ENCODE measurements at places on chromosomes 1 and 21.

- DNase-seq: no peak
Measured at GRCh38 chr1:48680411-48681035, 96.2 kb downstream of the BEND5 start.

DNA sequence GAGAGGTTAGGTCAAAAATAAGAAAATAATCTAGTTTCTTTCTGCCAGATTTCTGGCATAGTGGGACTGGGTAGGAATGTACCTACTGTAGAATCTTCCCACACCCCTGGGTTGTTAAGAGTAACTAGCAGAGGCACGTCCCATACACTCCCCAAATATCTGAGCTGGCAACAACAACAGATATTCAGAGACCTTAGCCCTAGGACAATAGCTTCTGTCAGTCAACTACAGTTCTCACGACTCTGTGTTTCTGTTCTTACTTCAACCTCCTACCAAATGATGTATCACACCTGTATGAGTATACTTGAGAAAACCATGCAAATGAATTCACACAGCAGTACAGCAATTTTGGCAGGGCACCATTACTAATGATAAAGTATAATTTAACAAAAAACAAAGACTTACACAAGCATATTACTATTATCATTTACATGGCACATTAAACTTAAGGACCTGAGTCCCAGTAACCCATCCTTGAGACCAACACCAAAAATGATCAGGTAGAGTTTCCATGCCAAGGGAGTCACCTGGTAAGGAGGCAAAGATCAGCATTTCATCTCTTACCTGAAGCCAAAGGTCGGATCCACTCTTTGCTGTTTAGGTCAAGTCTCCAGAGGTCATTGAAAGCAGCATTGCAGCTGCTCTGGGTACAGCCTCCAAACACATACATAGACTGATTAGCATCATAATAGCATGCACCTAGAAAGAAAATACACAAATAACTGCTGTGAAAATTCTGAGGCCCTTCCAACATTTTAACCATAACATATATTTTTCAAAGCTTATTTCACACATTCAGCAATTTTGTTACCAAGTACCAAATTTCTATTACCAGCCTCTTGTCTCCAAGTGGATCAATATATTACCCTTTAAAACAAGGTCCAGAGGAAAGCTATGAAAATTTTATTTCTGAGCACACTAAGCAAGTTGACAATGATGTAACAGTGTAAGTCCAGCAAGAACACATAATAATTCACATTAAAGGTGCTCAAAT, 57.5 kb upstream of the CPLANE2 start:
- DNase-seq: no peak

GRCh38 chr1:167473761-167474160, 44.6 kb downstream of the CD247 start:
- peak; percentile 61 for DNase-seq

DNA sequence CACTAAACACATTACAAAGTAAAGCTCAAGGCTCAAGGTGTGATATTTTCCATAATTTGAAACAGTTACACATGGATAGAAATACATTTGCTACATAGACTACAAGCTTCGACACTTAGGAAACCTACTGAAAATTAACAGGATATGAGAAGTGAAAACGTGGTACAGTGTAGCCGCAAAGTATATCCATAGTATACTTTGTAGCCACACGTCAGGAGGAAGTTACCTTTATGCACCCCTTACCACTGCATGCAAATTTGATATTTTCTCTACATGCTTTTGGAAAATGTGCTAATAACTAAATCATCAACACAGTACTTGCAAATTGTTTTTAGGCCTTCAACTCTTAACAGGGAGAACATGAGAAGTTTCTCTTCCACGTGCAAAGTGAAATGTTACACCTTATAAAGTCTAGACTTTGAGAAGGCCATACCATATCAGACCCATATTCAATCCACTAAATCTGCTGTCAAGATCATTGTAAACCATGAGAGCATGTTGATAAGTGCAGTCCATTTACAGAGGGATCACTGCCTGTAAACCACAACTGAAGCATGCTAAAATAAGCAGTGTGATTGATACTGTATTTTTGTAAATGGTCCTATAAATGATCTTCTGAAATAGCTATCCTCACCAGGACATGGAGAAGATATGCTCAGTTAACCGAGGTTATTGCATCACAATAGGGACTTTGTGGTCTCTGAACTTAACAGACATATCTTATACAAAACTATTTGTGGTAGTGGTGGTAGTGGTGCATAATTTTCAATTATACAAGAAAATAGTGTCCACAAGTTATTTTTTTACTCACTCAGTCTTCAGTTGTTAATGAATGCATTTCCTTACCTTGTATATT, 64.7 kb downstream of the VAV3 start:
- DNase-seq: no peak

Data from naive thymus-derived CD8-positive, alpha-beta T cell (primary cell).